ENCODE measurements at places on chromosomes 16 and 17. TPM values are rescaled to one million over a fixed set of nuclear protein-coding genes. Genes with fewer than 3 reads are reported as not detected.

GRCh38 chr16:84410361-84411138 lies 42.2 kb downstream of the ATP2C2 start:
- no peak for DNase-seq
- no peak overlapping the region for H3K27ac ChIP-seq
- H3K4me3 ChIP-seq = no peak overlapping the region
- H3K27me3 ChIP-seq = no peaks in the 10 kb centered on the region
- H3K36me3 ChIP-seq = no peaks in the 10 kb centered on the region
- H3K4me1 ChIP-seq = no peaks in the 10 kb centered on the region

GRCh38 chr16:4976079-4976478 lies 17.9 kb downstream of the SEC14L5 start:
- no peaks in the 10 kb centered on the region for H3K36me3 ChIP-seq
- no peaks in the 10 kb centered on the region for H3K4me1 ChIP-seq

DNA sequence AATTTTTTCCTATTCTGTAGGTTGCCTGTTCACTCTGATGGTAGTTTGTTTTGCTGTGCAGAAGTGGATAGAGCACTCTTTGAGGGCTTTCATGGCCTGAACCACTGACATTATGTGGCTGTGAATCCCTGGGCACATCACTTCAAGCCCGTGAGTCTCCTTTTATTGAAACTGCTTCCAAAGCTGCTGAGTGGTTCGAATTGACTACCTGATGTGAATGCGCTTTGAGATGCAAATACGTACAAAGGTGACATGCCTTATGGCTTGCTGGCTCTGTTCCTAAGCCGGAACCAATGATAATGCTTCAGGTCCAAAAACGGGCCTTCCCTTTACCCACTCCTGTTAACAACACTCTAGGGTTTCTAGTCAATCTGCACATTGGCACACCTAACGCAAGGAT lies 34.3 kb downstream of the ASPA start:
- no peak for DNase-seq
- H3K27ac ChIP-seq = no peak overlapping the region
- H3K4me1 ChIP-seq = peaks cover 7% of the 10 kb centered on the region
- no peaks in the 10 kb centered on the region for H3K27me3 ChIP-seq

The CCL17 gene
- polyA plus RNA-seq = 39.3 TPM

- peak overlapping the region; percentile 80 for H3K27ac ChIP-seq
- H3K36me3 ChIP-seq = no peaks in the 10 kb centered on the region
- H3K27me3 ChIP-seq = no peaks in the 10 kb centered on the region
Measured at GRCh38 chr16:27549464-27549745, 308 bp downstream of the GTF3C1 start.

- peak; percentile 94 for DNase-seq
- peaks cover 28% of the 10 kb centered on the region for H3K4me1 ChIP-seq
- H3K27ac ChIP-seq = peak within 1 kb of the TSS; percentile 89
- no peaks in the 10 kb centered on the region for H3K27me3 ChIP-seq
- H3K4me3 ChIP-seq = peak within 1 kb of the TSS; percentile 64
Measured at GRCh38 chr17:47693731-47694580, at the start of gene TBKBP1. Gene TBKBP1 (plus strand): TSS chr17:47694161. CDS start chr17:47696113, 1,952 bp downstream.

GRCh38 chr16:83806036-83806435 lies 1.7 kb upstream of the HSBP1 start:
- H3K36me3 ChIP-seq = peaks cover 11% of the 10 kb centered on the region
- H3K27me3 ChIP-seq = no peaks in the 10 kb centered on the region
- no peak overlapping the region for H3K4me3 ChIP-seq
- no peak overlapping the region for H3K27ac ChIP-seq
- DNase-seq = no peak

- H3K27me3 ChIP-seq = no peaks in the 10 kb centered on the region
- no peak overlapping the region for H3K4me3 ChIP-seq
- peaks cover 1% of the 10 kb centered on the region for H3K36me3 ChIP-seq
- no peak for DNase-seq
Measured at GRCh38 chr17:75625813-75626486, 7.3 kb upstream of the SMIM5 start.

The TMC7 gene
- 1.5 TPM for polyA plus RNA-seq

The NPIPB8 gene
- polyA plus RNA-seq = not detected

GRCh38 chr17:51144266-51145022 lies 8.9 kb upstream of the NME1 start:
- DNase-seq = no peak
- no peaks in the 10 kb centered on the region for H3K4me1 ChIP-seq
- no peak overlapping the region for H3K4me3 ChIP-seq
- no peaks in the 10 kb centered on the region for H3K36me3 ChIP-seq
- H3K27ac ChIP-seq = no peak overlapping the region

The RIPOR1 gene
- 55.6 TPM for polyA plus RNA-seq

The SLC13A2 gene
- 0.02 TPM for polyA plus RNA-seq

DNA sequence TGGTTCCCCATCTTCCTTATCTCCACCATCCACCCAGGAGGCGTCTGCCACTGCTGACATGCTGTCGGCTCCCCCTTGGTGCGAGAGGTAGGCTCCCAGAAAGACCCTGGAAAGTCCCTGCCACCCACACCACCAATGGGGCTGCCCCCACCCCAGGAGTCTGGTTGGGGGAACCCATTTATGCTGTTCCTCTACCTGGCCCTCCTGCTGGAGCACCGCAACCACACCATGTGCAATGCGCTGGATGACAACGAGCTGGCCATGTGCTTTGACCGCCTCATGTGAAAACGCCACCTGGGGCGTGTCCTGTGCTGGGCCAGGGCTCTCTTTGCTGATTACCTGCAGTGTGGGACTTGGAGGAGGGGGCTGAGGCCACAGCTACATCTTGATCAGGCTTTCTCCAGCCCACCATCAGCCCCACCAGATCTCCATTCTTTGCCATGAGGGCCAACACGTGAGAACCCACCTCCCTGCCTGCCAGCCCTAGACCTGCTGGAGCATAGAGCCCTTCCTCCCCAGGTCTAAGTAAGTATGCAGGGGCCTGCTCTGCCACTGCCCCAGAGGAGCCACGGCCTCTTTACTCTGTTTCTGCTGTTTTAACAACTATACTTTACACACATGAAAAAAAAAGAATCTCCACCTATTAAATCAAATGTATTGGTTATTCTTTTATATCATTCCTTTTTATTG lies 7.9 kb upstream of the ALDH3A1 start:
- no peaks in the 10 kb centered on the region for H3K27me3 ChIP-seq
- H3K27ac ChIP-seq = no peak overlapping the region
- H3K4me3 ChIP-seq = no peak overlapping the region
- H3K36me3 ChIP-seq = no peaks in the 10 kb centered on the region

GRCh38 chr16:27739606-27740357 lies 189.8 kb downstream of the KATNIP start:
- no peak overlapping the region for H3K27ac ChIP-seq
- no peak overlapping the region for H3K4me3 ChIP-seq
- no peak for DNase-seq
- H3K4me1 ChIP-seq = no peaks in the 10 kb centered on the region
- H3K36me3 ChIP-seq = peaks cover 9% of the 10 kb centered on the region
- no peaks in the 10 kb centered on the region for H3K27me3 ChIP-seq

GRCh38 chr16:48089053-48089792 lies 66.6 kb downstream of the ABCC12 start:
- H3K4me1 ChIP-seq = no peaks in the 10 kb centered on the region
- DNase-seq = no peak
- no peak overlapping the region for H3K27ac ChIP-seq
- H3K4me3 ChIP-seq = no peak overlapping the region

GRCh38 chr17:57597531-57598453 lies 147.3 kb downstream of the CCDC182 start:
- H3K4me1 ChIP-seq = peaks cover 9% of the 10 kb centered on the region
- H3K27me3 ChIP-seq = no peaks in the 10 kb centered on the region
- DNase-seq = peak; percentile 85
- H3K4me3 ChIP-seq = no peak overlapping the region
- H3K36me3 ChIP-seq = no peaks in the 10 kb centered on the region

DNA sequence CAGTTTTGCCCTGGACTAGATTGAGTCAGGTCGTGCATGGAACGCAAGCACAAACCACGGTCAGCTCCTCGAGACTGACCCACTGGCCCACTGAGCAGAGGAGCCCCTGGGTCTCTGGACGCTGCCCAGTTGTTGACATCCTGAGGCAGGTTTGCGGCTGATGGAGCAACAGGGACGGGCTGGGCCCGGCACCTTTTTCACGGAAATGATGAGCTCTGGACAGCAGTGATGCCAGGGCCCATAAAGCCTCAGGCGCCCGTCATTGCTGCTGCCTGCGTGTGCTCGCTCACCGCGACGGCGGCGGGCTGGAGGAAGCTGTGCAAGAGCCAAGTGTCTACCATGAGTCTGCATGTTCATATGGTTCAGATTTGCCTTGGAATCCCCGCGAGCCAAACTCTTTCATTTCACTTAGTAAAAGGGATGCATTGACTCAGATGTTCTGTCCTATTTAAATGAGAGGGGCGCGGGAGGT lies 30.8 kb upstream of the CRISPLD2 start:
- no peaks in the 10 kb centered on the region for H3K27me3 ChIP-seq
- no peak overlapping the region for H3K27ac ChIP-seq
- H3K4me1 ChIP-seq = peaks cover 27% of the 10 kb centered on the region
- no peak for DNase-seq
- no peak overlapping the region for H3K4me3 ChIP-seq

DNA sequence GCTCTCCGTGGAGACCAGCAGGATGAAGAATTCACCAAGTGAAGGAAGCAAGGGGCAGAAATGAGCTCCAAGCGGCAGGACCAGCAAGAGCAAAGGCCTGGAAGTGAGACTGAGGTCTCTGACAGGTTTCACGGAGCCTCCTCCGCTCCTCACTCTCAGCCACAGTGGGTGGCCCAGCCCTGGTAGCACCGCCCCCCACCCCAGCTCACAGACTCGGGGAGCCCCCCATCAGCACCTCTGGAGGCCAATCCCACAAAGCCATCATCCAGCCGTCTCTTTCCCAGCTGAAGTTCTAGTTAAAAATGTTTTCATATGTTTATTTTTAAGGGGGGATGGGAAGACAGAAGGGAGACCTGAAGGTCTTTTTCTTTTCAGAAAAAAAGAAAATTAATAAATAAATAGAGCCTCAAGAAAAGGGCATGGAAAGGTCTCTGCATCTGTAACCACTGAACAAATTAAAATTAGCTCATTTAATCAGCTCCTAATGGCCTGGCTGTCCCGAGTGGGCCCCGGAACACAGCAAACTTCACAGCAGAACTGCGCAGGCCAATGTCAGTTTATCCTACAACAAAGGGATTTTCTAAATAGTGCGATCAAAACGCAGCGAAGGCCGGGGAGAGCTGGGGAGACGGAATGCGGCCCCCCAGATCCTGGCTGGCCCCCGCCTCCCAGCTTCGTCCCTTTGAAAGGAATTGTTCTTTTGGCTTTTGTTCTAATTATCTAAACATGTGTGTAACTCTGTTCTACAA lies 190.3 kb downstream of the ZNF423 start:
- H3K27me3 ChIP-seq = no peaks in the 10 kb centered on the region
- H3K36me3 ChIP-seq = no peaks in the 10 kb centered on the region
- peak; percentile 78 for DNase-seq

DNA sequence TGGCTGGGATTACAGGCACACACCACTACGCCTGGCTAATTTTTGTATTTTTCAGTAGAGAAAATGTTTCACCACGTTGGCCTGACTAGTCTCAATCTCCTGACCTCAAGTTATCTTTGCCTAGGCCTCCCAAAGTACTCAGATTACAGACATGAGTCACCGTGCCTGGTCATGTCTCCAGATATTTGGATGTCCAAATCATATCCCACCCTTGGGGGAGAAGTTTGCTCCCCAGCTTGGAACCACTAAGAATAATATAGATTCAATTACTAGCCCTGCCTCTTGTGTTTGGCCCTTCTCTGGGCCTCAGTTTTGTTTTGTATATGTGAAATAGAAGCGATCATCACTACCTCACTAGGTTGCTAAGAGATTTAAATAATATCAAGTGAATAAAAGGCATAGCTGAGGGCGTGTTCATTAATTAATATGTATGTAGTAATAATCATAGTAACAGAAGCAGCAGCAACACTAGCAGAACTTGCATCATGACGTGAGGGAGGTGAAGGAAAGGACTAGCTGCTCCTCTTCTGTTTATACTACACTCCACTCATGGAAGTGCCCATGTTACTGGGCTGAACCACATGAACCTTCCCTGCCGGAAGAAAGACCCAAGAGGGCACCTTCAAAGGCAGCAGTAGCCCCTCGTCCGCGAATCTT lies 253.6 kb upstream of the XYLT1 start:
- H3K27ac ChIP-seq = no peak overlapping the region
- H3K4me1 ChIP-seq = peaks cover 2% of the 10 kb centered on the region
- H3K36me3 ChIP-seq = no peaks in the 10 kb centered on the region
- H3K4me3 ChIP-seq = no peak overlapping the region
- H3K27me3 ChIP-seq = no peaks in the 10 kb centered on the region

The PMP22 gene
- 78.1 TPM for polyA plus RNA-seq

The STX1B gene
- polyA plus RNA-seq = 0.49 TPM

The ST6GALNAC1 gene
- 19.3 TPM for polyA plus RNA-seq

GRCh38 chr17:63774969-63775265 lies 947 bp downstream of the DDX42 start:
- peaks cover 21% of the 10 kb centered on the region for H3K36me3 ChIP-seq
- DNase-seq = peak; percentile 18
- H3K4me3 ChIP-seq = peak overlapping the region; percentile 50
- peaks cover 15% of the 10 kb centered on the region for H3K4me1 ChIP-seq

- no peaks in the 10 kb centered on the region for H3K36me3 ChIP-seq
- DNase-seq = no peak
- no peaks in the 10 kb centered on the region for H3K27me3 ChIP-seq
Measured at GRCh38 chr16:4419402-4419959, 3.1 kb upstream of the CORO7 start.

The CALB2 gene
- 11.7 TPM for polyA plus RNA-seq

DNA sequence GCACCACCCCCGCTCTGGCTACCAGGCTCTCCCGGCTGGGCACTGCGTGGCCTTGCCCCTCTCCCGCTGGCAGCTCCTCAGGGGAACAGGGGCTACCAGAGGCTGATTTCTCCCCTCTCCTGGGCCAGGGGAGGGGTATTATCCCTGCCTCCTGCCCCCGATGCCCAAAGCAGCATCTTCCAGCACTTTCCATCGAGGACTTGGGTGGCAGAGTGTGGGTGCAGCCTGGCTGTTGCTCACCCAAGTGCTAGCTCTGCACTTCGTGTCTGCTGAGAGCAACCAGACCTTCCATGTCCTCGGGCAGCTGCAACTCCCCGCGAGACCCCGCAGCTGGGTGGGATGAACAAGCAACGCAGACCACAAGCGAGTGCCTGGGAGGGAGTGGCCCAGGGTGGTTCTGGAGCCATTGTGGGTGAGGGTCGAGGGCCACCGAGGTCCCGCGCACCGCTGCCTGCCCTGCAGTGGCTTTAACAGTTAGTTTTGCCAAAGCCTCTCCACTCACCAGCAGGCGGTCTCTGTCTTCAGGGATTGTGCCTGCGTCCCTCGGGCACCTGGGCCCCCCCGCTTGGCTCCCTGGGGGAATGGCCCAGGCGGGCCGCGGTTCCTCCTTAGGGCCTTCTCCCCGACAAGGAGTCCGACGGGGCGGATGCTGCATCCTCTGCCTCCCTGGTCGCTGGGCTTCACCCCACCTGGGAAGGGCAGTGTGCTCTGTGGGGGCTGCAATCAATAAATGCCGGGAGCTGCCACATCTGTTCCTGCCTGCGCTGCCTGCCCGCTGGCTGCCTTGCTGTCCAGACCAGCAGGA lies 8.4 kb downstream of the SLC25A10 start:
- H3K36me3 ChIP-seq = no peaks in the 10 kb centered on the region
- no peaks in the 10 kb centered on the region for H3K27me3 ChIP-seq
- H3K4me1 ChIP-seq = peaks cover 11% of the 10 kb centered on the region
- no peak for DNase-seq
- no peak overlapping the region for H3K27ac ChIP-seq
